ENCODE measurements at places on chromosomes 3 and 15. TPM values are rescaled to one million over a fixed set of nuclear protein-coding genes. Genes with fewer than 3 reads are reported as not detected.

- DNase-seq, result no peak
These were observed 85.2 kb upstream of the CHL1 start for GRCh38 chr3:111143-112069.

- no peak for DNase-seq
These were observed 43.1 kb downstream of the MEIS2 start for GRCh38 chr15:37057256-37057655.

DNA sequence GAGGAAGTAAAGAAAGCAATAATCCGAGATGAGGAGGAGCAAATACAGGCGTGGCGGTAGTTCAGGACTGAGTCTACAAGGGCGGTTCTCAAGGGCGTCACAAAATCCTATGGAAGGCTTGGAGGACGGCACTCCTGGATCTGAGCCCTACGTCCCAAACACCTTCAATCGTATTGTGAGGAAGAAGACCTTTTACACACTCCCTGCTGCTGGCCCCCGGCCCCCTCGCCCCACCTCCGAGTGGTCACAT is 747 bp downstream of the PLD1 start:
- DNase-seq, result no peak

DNA sequence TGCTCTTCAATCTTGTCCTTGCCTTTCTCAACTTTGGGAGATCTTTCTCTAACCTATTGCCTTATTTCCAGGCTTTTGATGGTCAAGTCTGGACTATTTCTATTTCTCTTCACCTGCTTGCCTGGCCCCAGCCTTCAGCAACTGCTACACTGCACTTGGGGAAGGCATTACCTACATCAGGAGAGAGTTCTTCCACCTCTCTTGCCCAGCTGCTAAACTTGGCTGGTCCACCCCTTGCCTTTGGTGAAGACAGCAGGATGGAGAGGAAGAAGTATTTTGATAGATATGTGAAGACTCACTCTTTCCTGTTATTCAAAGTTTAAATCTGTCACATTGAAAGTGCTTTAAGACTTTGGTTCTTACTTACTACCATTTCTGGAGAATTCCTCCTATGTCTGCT is 574.8 kb downstream of the ZPLD1 start:
- no peak for DNase-seq

DNA sequence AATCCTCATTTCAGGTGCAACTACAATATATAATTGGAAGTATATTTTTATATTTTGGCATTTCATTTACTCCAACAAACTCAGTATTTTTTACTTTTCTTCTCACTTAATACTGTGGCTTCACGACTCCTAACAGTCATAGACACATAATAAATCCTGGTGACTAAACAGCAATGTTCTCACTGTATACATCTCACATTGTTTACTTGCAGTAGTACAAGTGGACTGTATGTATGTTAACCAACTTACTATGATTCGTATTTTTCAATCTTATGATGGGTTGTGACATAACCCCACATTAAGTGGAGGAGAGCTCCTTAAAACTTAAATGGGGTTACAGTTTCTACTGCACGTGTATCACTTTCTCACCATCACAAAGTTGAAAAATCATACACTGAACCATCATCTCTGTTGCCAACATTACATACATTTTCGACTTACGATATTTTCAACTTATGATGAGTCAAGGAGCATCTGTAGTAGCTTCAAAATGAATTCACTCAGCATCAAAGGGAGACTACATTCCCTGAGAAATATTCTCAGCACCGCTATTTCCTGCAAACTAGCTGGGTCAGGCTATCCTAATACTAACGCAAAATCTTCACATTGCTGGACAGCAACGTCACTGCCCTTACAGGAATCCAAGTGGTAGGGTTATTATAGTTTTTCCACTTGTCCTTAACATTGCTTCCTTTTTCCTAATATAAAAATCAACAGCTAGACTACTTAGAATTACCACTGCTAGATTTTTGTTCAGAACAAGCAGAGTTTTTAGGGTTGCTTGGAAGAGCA is 7.3 kb downstream of the ADAM10 start:
- DNase-seq, result no peak

DNA sequence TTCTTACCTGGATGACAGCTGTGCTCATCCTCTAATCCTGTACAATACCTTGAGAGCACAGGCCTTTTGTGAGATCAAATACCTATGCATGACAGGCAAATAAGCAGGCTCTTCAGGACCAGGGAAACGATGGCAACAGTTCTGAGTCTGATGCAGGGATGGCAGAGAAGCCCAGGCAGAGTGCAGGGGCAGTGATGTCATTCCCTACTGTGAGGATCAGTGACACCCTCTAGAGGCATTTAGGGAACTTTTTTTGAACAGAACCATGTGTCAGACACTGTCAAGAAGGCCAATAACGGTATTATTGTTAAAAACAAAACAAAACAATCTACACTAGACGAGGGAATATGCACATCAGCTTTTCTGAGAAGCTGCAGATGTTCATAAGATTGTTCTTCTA is 314.8 kb upstream of the CTDSPL start:
- no peak for DNase-seq

DNA sequence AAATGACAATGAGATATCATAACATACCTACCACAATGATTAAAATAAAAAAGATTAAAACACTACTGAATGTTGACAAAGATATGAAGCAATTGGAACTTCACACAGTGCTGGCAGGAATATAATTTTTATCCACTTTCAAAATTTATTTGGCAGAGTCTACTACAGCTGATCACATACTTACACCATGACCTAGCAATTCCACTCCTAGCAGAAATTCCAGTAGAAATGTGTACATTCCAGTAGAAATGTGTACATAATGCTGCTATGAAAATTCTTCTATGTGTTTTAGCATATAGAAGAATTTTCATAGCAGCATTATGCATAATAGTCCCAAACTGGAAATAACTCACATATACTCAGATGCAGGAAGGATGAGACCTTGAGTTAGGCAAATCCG is 43.5 kb downstream of the IFT57 start:
- DNase-seq, result no peak

Gene XCR1
- not detected for total RNA-seq

Gene ZMYND10
- total RNA-seq, result 0.64 TPM
